ENCODE measurements at places on chromosomes 4 and X.

DNA sequence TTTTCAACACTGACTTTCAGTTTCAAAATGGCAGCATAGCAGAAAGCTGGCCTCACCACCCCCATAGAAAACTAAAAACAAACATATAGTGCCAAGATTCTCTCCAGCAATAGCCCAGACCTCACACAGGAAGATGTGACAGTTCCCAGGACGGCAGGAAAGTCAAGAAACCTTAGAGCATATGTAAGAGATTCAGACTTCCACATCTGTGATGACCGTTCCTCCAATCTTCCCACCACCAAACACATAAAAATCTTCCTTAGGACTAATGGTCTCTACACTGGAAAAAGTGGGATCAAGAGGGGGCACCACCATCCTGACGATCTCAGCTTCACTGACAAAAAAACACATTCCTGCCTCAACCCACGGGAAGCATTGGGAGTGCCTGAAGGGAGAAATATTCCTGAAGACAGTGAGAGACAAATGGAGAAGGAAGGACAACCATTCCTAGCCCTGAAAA, 134.1 kb upstream of the CPXCR1 start:
- DNase-seq: no peak

DNA sequence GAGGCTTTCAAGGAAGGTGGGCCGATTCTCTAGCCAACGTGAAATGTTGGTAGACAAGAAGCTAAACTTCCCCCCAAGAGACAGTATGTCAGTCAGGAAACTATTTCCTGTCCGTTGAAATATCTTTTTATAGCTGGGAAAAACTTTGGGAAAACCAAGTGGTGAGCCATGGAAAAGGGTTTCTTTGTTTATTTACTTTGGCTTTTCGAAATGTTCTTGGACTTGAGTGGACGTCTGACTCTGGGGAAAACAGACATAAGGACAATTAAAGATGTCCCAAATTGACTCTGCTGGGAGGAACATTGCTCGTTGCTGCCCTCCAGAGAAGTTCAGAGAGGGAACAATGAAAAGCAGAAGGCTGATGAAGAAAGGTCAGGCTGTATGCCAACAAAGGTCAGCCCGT, 295.4 kb downstream of the RAPGEF2 start:
- DNase-seq: no peak

DNA sequence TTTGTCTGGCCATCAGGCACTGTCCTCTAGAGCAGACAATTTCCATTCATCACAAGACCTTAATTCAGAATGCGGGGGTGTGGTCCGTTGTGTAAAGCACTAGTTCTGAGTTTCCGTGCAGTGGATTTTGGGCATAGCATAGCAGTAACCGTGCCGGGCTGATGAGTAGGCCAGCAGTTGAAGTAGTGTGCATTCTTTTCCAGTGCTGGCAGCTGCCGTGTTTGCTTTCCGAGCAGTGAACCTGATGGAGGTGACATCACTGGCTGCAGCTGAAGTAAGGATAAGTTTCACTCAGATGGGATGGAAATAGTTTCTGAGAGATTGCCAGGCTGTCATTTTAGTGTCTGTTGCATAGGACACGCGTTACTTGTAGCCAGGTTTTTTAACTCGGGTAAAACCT, 107.0 kb upstream of the STIM2 start:
- no peak for DNase-seq

DNA sequence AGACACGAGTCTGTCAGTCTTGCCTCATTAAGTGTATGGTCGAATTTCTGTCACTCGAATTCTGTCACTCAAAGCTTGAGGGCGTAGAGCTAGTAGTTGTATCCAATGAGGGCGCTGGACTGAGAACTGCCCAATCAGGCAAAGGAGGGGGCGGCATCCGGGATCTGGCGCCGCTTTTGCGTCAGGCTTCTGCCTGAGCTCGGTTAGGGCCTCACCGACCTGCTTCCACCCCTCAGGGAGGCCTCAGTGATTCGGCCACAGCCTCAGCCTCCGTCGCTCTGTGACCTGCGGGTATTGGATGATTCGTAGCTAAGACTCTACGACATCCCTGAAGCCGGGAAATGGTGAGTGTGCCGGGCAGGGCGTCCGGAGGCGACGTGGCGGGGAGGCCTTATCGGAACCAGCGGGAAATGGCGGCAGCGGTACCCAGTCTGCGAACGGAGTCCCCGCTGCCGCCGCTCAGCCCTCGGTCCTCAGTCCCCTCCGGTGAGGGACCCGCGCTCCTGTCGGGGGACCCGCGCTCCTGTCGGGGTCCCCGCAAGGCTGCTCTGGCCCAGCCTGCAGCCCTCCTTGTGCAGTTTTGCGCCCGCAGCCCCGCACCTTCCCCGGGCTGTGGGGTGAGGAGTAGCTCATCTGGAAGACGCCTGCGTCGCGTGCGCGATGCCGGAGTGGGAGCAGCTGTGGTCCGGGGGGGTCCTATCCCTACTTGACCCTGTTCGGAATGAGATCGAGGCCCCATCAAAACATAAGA, 88.3 kb downstream of the ZNF718 start:
- peak; percentile 49 for DNase-seq
